Activated CD8-positive, alpha-beta memory T cell treated with anti-CD3 and anti-CD28 coated beads for 1 hour (primary cell): ENCODE measurements at places on chromosomes 4 and X.

GRCh38 chr4:152021788-152022438 is 261.1 kb upstream of the GATB start:
- DNase-seq = no peak

- DNase-seq = no peak
These were observed 38.2 kb upstream of the PLAC8 start for GRCh38 chr4:83152746-83153145.

- DNase-seq = no peak
These were observed 9.3 kb upstream of the CEP135 start for GRCh38 chr4:55939421-55939820.

- DNase-seq = no peak
These were observed 211.7 kb downstream of the MAML3 start for GRCh38 chr4:139942241-139942640.

DNA sequence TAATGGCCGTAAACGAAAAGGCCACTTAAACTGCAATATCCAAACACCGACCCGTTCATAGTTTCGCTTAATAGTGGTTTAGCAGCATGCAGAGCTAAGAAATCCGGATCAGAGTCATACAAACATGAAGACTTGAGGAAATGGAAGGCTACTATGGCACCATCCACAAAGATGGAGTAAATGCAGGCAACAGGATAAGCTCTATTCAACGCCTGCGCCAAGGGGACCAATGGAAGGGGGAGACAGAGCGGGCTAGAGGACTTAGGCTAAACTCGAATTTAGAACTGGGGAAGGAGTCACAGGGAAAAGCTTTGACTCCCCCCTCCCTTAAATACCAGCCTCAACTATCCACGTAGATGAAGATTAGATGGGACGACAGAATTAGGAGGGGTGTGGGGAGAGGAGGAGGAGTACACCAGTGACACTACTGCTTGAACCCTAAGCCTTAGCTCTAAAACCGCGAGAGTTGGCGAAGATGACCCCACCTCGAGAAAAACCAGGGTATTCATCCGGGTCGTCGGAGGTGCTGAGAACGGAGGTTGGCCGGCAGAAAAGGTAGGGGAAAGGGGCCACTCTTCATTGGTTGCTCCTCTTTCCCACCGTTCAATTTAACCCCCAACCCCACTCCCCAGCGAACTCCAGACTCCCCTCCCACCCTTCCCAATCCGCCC is 3.5 kb downstream of the HUWE1 start:
- DNase-seq = no peak

GRCh38 chrX:107470198-107470597 is 20.7 kb downstream of the FRMPD3 start:
- DNase-seq = no peak

GRCh38 chr4:179709961-179710624 is 2267.9 kb upstream of the AGA start:
- no peak for DNase-seq

- DNase-seq = no peak
These were observed 15.1 kb upstream of the REPS2 start for GRCh38 chrX:16931371-16931770.

DNA sequence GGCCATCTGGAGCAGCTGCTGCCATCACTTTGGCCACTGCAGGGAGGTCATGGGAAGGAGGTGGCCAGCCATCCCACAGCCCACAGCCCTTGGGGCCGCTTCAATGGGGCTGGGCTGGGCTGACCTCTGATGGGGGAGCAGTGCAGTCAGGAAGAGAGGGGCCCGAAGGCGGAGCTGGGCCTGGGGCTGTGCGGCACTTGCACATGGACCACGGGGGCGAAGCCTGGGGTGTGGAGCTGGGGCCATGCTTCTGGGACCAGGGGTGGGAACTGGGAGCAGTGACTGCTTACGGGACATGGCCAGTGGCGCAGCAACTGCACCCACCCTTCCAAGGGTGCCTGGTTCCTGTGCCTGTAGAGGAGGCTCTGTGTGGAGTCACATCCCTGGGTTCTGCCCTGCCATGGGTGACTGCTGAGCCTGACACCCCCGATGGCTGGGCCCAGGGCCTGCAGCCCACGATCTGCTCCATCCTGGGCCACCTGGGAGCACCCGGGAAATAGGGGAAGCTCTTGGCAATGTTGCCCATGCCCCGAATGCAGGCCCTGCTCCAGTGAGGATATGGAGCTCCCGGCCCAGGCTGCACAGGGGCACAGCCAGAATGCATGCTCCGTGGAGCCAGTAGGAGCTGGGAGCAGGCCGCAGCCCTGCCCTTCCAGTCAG is 22.4 kb upstream of the SULT1B1 start:
- DNase-seq = no peak

GRCh38 chr4:61079427-61079826 is 120.7 kb upstream of the ADGRL3 start:
- DNase-seq = no peak

DNA sequence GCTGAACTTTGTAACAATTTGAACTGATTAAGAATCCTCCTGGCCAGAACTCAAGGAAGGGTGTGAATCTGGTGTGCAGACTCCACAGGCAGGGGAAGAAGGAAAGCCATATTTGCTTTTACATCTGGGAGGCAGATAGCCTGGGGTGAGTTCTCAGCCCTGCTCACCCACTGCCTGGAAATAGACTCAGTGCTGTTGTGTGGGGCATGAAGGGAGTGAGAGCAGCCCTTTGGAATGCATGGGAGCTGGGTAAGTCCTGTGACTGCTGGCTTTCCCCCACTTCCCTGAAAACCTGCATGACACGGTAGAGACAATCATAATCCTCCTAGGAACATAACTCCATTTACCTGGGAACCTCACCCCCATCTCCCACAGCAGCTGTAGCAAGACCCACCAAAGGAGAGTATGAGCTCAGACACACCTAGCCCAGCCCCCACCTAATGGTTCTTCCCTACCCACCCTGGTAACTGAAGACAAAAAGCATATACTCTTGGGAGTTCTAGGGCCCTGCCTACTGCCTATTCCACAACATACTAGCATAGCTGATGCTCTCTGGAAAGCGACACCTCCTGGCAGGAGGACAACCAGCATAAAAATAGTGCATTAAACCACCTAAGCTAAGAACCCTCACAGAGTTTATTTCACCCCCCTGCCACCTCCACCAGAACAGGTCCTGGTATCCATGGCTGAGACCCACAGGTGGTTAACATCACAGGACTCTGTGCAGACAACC is 59.3 kb upstream of the UBQLN2 start:
- DNase-seq = no peak

GRCh38 chr4:178080312-178080711 is 638.1 kb upstream of the AGA start:
- no peak for DNase-seq

DNA sequence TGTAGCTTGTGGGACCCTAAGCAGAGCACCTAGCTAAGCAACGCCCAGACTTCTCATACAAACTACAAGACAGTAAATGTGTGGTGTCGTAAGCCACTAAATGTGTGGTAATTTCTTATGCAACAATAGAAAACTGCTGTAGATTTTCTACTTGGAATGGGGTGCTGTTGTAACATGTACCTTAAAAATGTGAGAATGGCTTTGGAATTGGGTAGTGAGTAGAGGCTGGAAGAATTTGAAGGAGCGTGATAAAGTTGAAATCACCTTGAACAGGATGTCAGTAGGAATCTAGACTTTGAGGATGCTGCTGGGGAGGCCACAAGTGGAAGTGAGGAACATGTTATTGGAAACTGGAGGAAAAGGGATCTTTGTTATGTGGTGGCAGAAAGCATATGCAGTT is 43.2 kb upstream of the FUNDC1 start:
- DNase-seq = no peak

DNA sequence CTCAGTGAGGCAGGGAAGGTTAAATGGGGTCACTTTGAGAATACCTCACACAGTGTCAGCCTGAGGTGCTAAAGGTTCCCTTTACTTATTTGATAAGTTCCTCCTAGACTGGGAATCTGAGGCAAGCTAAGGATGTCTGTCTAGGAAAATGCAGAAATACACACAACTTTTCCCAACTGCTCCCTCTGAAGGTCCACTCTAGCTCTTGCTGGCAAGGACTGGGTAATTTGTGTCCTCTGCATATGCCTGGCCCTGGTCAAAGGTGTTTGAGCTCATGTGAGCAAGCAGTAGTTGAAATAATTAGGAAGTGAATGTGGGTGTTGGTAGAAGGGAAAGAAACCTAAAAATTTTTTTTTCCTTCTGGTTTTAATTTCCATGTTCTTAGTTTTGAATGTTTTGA is 21.3 kb downstream of the TXLNG start:
- DNase-seq = no peak

- DNase-seq = no peak
These were observed 728.7 kb downstream of the IL1RAPL1 start for GRCh38 chrX:29315931-29316330.

GRCh38 chr4:20430259-20430941 is 178.7 kb downstream of the SLIT2 start:
- DNase-seq = no peak

GRCh38 chr4:129641179-129641578 is 545.2 kb downstream of the C4orf33 start:
- DNase-seq = peak; percentile 3

DNA sequence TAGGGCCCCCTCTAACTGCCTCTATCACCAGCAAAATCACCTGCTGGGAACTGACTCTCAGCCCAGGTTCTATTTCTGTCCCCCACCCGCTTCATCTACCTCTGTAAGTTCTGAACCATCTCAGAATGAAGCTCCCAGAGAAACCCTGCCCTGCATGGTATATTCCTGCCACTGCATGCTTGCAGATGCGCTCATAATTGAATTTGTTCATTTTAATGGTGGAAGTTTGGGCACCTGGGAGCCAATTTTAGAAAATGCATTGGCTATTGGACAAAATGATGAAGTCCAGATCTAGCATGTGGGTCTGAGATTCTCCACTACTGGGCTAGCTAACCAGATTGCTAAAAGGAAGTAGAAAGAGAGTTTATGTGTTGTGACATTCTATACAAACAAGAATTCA is 28.6 kb upstream of the SLC10A4 start:
- no peak for DNase-seq

DNA sequence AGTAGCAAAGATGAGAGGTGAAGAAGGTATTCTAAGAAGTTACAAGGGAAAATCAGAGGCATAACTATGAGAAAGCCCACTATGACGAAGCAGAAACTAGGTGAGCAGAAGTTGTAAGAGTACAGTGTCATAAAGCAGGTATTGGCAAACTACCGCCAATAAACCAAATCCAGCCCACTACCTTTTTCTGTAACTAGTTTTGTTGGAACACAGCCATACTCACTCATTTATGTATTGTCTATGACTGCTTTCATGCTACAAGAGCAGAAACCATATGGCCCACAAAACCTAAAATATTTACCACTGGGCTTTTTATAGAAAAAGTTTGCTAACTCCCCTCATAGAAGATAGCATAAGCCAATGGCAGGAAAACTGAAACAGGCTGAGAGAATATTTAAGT is 31.8 kb upstream of the ZCCHC13 start:
- DNase-seq = no peak

GRCh38 chrX:153600032-153600373 is 1.1 kb upstream of the CCNQ start:
- no peak for DNase-seq

GRCh38 chr4:4339504-4340085 is 47.3 kb upstream of the NSG1 start:
- no peak for DNase-seq

- DNase-seq = no peak
These were observed 116.2 kb upstream of the STX18 start for GRCh38 chr4:4658052-4658451.

GRCh38 chrX:148534291-148534690 is 33.9 kb downstream of the AFF2 start:
- no peak for DNase-seq

GRCh38 chrX:10140264-10140663 is 16.5 kb upstream of the CLCN4 start:
- no peak for DNase-seq

GRCh38 chrX:72050011-72050410 is 81.7 kb downstream of the RTL5 start:
- DNase-seq = no peak

DNA sequence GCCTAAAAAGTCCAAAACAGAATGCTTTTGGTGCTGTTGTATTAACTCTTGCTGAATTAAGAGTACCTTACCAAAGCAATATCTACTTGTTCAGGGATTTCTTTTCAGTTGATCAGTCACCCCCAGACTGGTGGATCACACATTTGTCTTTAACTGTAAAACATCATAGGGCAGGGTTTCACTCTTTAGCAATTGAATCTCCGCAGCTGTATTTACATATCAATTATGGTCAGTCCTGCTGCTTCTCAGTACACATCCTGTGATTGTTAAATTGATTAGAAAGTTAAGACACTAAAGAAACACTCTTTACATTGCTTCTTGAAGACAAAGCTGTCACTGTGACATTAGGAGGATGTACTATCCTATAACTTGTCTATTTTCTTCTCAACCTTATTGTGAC is 277.1 kb upstream of the ADGRL3 start:
- DNase-seq = no peak

GRCh38 chrX:75229774-75230173 is 44.1 kb upstream of the UPRT start:
- no peak for DNase-seq

DNA sequence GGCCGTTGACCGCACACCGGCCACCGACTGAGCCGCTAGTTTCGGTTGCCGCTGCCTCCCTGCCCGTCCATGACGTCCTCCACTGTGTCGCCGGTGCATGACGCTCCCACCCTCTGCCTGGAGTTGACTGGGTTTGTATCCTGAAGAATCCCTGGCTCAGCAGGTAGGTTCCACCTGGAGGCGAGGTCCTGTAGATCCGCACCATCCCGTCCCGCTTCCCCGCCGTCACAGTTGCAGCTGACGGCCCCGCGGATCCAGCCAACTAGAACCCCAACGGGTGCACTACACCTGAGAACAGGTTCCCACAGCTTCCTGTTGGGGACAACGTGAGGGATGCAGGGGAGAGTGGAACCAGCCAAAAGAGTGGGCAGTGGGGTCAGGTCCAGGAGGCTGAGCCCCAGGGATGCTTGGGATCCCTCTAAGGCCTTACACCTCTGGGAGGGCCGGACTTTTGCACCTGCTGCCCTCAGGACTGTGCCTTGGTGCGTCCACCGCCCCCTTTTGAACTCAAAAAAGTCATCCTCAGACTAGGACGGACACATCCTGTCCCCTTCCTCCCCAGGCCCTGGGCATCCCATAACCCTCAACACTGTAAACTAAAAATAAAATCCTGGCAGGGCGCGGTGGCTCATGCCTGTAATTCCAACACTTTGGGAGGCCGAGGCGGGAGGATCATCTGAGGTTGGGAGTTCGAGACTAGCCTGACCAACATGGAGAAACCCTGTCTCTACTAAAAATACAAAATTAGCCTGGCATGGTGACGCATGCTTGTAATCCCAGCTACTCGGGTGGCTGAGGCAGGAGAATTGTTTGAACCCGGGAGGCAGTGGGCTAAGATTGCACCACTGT is 1.1 kb upstream of the SLBP start:
- no peak for DNase-seq
